ENCODE measurements at places on chromosomes 3 and 15.

DNA sequence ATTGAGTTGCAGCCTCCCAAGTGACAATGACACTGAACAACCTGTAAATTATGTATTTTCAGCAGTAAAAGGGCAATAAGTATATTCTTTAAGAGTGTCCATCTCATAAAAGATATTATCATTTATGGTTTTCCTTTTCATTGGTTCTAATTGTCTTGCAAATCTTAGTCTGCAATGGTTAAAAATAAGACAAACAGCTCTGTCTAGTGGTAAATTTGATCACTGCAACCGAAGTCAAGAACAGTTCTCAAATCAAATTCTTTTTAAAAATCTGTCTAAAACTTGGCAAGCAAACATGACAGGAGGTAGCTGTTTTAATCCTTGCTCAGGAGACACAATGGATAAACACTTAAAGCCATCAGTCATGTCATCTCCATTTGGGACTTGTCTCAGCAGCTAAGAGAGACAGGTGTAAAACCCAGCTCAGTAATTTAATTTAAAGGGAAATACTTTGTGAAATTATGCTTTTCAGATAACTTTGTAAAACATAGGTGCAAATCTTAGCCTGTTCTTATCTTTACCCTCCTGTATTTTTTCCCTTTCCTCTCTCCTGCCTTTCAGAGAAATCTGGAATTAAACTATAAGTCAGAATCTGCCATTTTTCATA, 150.3 kb upstream of the ARHGEF26 start:
- DNase-seq: no peak

GRCh38 chr3:12871404-12871983, 30.1 kb upstream of the RPL32 start:
- no peak for DNase-seq

- no peak for DNase-seq
Measured at GRCh38 chr3:158152186-158152585, 42.3 kb downstream of the RSRC1 start.

DNA sequence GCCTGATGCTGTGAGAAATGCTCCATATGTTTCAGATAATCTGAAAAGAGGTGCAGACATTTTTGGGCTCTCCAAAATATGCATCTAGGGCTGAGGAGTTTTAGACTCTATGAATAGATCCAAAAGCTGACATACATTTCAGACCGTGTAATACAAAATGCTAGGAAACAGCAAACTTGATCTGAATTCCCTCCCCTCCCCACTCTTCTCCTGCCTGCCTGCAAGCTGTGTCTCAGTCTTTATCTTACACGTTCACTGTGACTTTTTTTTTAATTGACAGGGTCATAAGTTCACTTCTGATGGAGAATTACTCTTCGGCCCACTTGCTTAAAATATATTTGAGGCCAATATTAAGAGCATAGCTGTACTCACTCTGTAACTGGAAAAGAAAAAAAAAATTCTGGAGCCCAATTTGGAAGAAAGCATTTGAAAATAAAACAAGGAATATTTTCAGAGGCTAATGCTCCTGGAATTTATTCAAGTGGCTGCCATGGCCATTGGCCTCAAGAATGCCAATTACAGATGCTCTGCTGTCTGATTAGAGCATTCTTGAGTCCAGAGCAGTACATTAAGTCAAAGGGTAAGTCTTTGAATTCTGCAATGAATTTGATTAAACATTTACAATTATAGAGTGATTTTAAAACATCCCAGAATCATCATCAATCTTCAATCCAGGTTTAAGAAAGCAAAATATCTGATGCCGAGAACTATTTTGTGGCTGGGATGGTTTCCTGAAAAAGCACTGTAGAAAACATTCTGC, 146.2 kb upstream of the SEMA6D start:
- DNase-seq: no peak

- no peak for DNase-seq
Measured at GRCh38 chr15:89500397-89501270, 4.3 kb upstream of the RHCG start.

DNA sequence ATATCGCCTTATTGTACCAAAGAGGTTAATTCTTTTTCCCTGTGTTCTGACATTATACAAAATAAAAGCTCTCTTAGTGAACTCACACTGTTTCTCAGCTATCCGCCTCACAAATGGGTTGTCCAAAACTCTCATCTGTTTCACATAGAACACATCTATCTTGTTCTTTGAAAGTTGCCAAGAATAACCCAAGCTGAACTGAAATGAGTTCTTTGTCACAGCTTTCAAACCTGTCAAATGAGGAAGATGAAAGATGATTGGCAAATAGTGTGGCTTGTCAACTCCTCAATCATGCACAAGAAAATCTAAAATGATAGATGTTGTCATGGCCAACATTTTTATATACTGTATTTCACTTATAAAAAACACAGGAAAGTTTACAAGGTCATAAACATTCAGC, 168.1 kb upstream of the OSTN start:
- DNase-seq: no peak

DNA sequence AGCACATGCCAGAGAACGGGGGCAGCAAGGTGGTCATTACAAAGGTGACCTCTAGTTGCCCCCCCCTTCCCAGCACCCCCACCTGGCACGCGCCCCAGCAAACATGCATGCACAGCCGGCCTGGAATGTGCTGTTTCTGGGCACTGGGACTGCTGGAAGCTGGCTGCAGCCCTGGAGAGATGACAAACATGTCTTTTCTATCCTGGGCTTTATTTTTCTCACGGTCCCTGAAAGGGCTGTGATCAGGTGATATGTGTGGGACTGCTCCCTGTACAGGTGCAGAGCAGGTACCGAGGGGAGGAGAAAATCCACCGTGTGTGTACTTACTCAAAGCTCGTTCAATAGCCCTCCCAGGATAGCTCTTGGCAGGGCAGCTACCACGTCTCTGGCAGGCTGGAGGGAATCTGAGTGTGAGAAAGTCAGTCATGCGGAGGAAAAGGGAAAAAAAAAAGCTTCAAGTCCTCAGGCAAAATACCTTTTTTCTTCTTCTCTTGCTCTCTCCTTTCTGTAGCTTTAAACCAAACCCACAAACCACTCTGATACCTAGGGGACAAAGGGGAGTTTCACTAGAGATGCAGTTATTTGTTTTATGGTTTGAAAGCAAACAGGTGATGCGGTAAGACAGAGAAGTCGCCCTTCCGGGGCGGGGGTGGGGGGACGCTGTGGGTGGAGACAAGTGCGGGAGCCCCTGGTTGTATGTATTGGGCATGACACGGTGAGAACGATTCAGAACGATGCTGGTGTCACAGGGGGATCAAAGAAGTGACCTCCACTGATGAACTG, 5.0 kb upstream of the HES1 start:
- no peak for DNase-seq

DNA sequence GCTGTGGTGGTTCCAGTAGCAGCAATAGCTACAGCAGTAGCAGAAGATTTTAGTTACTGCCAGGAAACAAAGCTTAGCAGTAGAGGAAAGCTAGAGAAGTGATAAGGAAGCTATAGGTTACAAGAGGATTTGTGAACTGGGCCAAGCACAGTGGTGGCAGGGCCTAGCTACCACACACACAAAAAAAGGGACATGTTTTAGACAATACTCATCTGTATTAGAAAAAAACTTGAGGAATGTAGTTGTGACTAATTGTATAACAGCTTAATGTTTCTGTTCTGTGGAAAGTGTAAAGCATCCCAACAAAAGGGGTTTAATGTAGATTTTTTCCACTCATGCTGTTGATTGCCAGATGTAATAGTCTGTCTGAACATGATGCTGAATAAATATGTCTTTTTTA, 29.9 kb upstream of the PFN2 start:
- no peak for DNase-seq

DNA sequence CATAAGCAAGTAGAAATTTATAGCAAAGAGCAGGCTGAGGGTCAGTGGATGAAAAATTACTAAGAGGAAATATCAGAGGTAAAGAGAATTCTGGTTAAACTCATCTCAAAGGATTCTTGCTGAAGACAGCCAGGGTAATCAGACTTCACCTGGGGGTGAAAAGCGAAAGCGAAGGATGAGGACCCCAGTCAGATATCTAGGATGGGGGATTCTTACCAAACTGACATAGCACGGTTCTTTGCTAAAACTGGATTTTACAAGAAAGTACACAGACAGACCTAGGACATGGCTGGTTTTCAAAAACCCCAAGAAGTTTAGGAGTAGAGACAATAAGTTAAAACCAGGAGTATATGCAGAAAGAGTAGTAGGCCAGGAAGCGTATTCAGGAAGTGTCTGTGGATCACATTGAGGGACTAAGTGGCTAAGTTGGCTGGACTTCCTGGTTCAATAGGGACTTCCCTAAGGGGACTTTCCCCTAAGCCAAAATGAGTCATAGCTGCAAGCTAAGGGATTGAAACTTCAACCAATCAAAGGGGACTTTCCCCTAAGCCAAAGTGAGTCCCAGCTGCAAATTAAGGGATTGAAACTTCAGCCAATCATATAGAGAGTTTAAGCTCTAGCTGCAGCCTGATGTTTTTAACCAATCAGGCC, 2.4 kb upstream of the CFAP91 start:
- DNase-seq: no peak

DNA sequence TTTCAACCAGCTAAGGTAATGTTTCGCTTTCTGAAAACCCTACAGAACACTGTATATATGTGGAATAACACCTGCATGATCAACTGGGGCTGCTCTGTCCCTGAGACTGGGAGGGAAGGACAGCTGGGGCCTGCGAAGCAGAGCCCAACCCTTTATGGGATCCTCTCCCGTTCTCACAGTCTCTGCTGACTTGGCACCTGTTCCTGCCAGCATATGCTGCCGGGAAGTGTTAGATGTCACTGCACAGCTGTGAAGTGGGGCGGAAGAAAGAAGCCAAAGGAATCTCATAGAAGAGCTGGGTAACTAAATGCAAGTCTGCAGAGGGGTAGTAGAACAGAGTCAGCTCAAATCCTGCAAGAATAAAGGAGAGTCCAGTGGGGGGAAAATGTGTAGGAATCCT, 29.6 kb downstream of the LRRC3B start:
- no peak for DNase-seq

DNA sequence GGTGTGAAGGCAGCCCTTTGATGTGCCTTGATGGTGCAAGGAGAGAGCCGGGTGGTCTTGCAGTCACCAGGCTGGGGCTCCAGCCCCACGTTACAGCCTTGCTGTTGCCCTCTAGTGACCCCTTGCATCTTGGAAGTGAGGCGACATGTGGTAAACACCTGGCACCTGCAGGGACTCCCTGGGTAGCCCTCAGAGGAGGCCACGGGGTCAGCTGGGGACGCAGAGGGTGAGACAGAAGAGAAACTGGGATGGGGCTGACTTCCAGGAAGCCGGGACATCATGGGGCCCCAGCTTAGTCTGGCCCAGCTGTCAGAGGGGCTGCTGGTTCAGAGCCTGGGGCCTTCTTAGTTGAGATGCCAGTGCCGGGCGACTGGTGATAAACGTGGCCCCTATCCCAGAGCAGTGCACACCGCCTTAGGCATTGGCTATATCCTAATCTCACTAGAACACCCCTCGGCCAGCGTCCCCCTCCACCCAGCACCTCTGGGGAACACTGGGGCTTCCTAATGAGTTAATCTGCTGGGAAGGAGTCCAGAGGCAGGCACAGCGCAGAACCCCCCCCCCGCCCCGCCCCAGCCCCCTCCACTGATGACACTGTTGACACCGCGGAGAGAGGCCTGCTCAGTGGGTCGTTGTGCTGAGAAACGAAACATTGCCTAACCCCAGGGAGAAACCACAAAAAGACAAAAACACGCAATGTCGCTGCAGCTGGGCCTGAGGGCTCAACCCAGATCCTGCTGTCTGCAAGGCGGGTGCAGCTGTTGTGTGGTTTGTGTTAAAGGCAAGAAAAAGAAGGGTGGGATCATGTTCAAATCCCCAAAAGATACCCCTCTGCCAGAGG, 60.5 kb upstream of the KLF13 start:
- peak; percentile 39 for DNase-seq

DNA sequence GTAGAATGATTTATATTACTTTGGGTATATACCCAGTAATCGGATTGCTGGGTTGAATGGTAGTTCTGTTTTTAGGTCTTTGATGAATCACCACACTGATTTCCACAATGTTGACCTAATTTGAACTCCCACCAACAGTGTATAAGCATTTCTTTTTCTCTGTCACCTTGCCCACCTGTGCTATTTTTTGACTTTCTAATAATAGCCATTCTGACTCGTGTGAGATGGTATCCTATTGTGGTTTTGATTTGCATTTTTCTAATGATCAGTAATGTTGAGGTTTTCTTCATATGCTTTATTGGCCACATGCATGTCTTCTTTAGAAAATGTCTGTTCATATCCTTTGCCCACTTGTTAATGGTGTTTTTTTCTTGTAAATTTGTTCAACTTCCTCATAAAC, 340.8 kb downstream of the PLOD2 start:
- DNase-seq: no peak

DNA sequence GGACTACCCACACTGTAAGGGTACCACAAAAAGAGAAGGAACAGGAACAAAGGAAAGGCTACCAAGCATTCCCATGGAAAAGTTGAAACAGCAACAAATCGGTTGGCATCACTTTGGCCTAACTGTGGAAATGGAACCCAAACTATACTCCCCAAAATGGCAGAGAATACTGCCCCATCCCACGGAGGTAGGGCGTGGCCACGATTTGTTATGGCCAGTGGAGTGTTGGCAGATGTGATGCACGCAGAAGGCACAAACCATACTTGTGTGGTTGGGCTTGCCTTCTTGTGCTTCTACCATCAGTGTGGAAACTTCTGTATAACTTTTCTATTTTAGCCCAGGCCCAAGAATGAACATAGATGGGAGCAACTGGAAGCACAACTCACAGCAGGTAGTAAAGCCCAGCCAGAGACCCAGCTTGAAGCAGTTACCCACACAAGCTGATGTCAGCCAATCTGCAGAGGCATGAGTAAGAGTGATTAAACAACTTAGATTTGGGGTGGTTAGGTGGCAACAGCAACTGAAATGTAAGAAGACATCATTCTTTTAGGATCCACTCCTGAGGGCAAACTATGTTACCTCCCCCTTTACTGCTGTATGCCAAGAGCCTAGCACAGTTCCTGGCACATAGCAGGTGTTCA, 64.1 kb downstream of the BTD start:
- no peak for DNase-seq

- DNase-seq: no peak
Measured at GRCh38 chr3:190092250-190092649, 28.4 kb downstream of the P3H2 start.

DNA sequence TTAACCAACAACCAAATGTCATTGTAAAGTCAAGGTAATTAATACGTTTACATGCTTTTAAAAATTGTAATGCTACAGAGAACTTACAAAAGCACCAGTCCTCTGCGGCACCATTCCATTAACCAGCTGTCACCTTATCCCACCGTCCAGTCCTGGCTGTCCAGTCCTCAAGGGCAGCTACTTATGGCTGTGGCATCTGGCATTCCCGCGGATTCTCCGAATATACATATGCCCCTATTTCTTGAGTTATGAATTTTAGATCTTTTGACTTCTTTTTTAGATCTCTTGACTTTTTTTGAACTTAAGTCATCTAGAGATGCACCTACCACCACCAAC, 382 bp upstream of the POMGNT2 start:
- DNase-seq: no peak
